ENCODE measurements at places on chromosomes 2 and 18.

DNA sequence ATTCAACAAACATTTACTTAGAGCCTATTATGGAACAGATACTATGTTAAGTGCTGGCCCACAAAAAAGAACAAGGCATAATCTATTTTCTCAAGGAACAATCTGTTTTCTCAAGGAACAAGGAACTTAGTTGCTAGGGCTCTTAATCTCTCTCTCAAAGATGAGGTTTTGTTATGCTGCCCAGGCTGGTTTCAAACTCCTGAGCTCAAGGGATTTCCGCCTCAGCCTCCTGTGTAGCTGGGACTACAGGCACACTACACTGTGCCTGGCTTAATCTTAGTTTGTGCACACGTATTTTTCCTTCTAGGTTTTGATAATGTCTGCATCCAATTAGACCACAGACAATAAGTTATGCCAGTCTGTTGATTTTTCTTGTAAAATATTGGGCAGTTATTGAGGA, 89.5 kb downstream of the PTH2R start:
- no peak for DNase-seq

DNA sequence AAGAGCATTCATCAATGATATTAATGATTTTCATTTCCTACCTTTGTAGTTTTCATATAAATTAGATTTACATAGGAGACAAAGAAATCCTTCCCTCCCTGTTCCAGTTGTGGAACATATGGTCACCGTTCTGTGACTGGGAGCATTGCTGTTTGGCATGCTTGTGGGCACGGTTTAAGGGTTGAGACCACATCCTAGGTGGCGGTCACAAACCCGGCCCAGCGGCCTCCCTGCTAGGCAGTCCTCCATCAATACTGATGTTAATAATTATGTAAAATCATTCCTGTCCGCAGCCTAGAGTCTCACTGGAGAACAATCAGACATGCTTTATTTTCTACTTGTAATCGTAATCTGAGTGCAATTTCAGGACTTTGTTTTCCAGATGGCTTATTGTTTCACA, 117.9 kb downstream of the AGAP1 start:
- DNase-seq: no peak

GRCh38 chr2:201440182-201440581, 11.1 kb downstream of the TRAK2 start:
- no peak for DNase-seq

DNA sequence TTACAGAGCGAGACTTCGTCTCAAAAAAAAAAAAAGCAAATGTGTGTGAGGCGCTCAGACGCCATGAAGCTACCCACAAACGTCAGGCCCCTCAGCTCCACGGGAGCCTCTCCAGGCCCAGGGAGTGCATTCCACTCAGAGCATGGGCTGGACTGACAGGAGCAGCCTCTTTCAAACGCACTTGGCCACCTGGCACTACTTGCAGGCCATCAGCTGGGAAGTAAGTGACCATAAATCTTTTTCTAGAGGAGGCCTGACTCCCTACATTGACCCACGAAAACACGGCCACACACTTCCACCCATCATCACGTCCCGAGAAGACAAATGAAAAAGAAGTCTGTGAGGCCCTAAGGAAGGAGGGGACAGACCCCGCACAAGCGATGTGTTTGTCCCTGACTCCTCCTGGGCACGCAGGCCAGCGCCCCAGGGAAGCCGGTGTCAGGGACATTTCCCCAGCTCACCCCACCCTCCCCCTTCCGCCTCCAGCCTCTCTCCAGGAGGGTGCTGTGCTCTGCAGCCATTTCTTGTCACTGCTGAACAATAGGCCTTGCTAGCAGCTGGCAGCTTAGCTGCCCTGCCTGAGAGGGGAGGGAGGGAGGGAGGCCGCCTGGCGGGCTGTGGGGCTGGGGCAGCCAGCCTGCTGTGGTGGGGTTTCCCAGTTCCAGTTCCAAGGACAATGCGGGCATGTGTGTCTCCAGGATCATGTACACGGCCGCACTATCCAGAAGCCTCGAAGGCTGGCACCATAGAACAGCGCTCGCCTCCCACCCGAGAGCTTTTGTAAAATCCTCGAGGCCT, 26.6 kb downstream of the SERTAD2 start:
- DNase-seq: no peak

- no peak for DNase-seq
Measured at GRCh38 chr2:180664507-180664906, 315.9 kb upstream of the UBE2E3 start.

GRCh38 chr2:134181219-134181618, 72.7 kb upstream of the MGAT5 start:
- no peak for DNase-seq

DNA sequence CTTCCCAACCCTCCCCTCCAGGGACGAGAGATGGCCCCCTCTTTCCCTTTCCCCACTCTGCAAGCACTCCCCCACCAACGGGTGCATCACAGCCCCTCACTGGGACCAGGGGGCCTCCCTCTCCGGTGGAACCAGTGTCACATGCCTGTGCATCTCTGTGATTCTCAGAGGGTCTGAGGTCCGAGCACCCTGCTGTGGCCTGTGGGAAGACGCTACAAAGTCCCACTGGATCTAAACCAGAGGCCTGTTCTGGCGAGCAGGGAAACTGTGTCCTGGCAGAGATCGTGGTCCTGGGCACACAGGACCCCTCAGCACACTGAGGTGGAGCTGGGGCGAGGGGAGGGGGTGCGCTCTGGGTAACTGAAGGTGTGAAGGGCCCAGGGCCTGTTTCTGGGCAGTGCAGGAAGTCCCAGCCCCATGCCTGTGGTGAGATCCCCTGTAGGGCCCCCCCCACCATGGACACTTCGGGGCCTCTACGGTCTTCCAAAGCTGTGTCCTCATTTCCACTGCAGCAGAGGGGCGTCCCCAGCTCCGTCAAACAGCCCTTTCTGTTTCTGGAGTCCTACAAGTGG, 8.0 kb downstream of the SNORC start:
- no peak for DNase-seq

DNA sequence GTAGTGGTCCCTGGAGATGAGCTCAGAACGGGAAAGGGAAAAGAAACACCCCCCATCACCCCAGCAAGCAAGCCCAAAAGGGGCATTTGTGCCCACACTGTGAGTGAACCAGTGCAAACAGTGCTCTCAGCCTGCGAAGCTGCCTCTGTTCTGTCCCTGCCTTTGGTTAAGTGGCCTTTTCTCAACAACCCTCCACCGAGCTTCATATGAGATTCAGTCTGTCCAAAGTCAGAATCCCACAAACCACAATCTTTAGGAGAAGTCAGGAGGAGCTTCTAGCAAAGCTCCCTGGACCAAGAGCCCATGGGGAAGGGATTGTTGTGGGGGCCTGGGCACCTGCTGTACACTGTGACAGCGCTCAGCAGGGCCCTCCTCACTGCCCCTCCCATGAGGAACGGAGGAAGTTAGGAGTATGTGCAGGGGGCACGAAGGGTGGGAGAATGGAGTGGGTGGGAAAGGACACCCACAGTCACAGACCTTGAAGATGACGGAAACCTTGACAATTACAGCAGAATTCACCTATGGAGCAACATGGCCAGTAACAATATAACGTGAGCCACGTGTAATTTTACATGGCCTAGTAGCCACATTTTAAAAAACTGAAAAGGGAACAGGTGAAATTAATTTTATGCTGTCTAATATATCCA, 119.5 kb downstream of the SMAD7 start:
- DNase-seq: no peak

DNA sequence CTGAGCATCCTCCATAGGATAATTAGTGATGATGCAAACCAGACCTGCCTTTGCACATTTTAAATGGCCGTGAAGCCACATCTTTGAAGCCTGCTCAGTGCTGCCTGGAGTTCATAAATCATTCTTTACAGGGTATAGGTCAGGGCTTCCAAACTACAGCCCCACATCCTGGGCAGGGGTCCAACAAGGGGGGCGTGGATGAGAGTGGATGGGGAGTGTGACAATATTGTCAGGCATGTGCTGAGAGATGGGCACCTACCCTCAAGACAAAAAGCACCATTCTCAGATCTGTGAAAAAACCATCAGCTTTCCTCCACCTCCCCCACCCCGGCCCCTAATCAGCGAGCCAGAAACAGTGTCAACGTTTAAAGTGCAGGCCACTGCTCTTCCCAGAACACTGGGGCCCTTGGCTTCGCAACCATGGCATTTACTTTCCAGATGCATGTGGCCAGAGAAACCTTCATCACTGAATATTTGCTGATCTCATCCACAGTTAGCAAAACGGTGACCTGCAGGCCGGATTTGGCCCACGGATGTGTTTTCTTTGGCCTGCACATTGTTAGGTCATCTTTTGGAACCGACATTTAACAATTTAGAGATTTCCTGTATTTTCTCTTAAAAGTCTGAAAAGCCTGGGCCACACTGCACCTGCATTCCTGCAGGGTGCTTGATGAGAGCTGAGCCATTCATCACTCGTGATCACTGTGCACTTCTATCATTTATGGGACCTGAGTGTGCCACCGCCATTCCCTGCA, 130.7 kb downstream of the ANKRD44 start:
- no peak for DNase-seq

DNA sequence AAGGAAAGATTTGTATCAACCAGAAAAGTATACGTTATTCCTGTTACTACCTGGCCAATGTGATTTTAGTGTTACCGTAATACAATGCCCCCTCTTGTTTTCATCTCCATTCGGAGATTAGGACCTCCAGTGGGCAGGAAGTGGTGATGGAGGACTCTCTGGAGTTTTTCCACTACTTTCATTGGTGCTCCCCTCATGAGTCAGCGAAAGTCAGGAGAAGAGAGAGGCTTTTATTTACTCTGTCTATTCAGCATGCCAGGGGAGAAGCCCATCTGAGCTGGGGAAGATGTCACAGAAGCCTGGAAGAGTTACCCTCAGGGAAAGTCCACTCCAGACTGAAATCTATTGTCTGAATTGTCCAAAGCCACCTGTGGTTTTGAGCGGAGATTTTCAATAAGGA, 88.2 kb upstream of the THUMPD2 start:
- no peak for DNase-seq

DNA sequence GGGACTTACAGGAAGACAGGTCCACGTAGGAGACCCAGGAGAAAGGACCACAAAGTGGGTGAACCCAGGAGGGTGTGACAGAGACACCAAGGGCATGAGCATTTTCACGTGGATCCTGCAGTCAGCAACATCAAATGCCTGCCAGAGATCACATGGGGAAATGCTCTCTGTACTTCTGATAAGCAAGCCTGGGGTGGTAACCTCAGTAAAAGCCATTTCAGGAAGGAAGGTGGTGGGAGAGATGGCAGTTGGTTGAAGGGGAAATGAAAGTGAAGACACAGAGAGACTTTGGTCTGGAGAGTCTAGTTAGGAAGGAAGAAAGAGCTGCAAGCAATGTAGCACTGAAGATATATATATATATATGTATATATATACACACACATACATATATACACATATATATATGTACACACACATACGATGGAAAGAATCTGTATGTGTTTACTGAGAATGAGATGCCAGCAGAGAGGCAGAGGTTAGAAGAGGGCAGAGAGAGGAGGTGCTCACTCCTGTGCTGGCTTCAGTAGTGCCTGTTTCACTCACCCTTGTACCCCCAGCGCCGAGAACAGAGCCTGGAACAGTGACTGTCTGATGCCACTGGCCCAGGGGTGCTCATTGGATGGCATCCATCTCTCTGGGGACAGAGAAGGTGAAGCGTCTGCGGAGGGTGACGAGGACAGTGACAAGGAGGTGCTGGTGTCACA, 314.9 kb downstream of the AFF3 start:
- peak; percentile 17 for DNase-seq

Measured in T-helper 2 cell (primary cell).